ENCODE measurements at places on chromosomes 3 and 15.

DNA sequence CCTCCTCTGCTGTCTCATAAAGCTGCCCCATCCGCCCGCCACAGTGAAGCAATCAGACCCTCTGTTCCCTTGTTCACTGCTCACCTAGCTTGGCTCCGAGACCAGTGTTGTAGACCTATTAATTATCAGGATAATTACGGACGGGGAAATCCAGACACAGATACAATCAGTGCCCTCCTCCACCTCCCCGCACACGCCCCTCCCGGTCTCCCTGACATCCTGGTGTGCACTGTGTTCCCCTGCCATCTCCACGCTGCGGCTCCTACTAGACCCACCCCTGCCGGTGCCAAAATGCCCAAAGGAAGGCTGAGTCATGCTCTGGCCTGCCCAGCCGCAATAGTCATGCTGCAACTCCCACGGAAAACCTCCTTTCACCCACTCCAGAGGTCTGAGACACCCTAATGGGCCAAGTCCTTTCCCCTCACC, 277.3 kb upstream of the TLE3 start:
- no peak for DNase-seq

GRCh38 chr3:2148561-2149340, 50.1 kb downstream of the CNTN4 start:
- DNase-seq: no peak

DNA sequence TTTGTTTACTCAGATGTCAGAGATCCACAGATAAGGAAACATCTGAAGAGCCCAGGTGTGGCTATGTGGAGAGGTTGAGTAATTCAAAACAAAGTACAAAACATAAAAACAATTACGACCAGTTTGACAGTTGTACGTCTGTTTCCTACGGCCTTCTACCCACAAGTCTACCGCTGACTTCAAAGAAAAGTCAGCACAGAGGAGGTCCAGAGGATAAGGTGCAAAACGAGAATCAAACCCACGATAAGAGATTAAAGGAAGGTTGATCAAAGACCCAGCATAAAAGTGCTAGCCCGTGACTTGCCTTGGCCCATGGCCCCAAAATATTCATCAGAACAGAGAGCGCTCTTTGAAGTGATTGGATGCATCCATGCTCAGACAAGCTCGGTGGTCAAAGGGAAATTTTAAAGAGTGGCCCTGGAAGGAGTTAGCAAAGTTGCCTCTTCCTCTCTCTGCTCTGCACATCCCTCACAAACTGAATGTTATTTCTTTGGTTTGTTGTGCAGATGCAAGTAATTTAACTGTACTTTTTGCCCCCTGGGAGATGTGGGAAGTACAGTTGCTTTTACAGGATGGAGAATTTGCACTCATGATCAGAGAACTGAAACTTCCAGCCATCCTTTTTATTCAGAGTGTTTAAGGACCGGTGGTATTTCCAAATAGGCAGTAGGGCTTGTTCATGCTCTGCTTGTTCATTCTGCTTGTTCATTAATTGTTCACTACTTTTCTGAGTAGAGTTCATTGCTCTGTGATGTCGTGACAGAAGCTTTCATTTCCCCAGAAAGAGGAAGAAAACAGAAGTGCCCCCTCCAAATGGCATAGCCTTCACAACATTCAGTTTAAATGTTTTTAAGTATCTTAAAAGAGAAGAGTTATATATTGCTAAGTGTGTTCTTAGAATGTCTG, 31.1 kb downstream of the MME start:
- no peak for DNase-seq

DNA sequence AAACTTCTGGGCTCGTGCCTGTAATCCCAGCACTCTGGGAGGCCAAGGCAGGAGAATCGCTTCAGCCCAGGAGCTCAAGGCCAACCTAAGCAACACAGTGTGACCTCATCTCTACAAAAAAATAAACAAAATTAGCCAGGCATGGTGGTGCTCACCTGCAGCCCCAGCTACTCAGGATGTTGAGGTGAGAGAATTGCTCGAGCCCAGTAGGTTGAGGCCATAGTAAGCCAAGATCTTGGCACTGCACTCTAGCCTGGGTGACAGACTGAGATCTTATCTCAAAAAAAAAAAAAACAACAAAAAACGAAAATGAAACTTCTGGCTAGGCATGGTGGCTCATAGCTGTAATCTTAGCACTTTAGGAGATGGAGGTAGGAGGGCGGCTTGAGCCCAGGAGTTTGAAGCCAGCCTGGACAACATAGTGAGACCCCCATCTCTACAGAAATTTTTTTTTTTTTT, 53.7 kb downstream of the PIK3CB start:
- DNase-seq: no peak

- DNase-seq: no peak
Measured at GRCh38 chr3:54733106-54734006, 194.5 kb downstream of the LRTM1 start.
